Cortex of kidney (tissue), 1 donor: ENCODE measurements at places on chromosomes 1 and 21.

GRCh38 chr1:168627370-168627769 is 51.0 kb downstream of the XCL1 start:
- DNase-seq = no peak

GRCh38 chr1:228004331-228004855 is 2.4 kb upstream of the WNT3A start:
- no peak for DNase-seq

DNA sequence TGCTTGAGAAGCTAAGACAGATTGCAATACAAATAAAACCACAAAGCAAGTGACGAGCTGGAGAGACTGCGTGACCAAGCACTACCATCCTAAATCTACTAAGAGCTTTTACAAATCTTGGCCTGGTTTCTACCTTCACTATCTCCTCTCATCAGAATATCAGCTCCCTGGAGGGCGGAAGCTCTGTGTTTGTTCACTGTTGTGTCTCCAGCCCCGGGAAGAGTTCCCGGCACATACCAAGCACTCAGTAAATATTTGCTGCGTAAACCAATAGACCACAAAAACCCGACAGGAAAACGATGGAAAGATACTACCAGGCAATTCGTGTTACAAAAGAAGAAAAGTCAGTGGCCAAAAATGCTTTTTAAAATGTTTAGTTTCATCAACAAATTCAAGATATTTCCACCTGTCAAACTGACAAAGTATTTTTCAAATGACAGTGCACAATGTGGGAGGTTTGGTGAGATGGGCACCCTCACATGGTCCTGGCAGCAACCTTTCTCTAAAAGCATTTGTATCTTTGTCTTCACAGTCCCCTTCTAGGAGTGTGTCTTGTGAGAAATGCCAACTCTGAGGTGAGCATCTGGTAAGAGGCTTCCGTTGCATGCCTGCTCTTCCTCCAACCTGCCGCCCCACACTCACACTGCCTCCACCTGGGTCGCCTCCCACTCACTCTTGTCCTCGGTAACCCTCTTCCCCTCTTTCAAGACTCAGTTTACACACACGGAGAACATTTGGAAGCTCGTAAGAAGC is 34.7 kb downstream of the SLC1A7 start:
- DNase-seq = no peak

- no peak for DNase-seq
Measured at GRCh38 chr1:31985430-31985829, 28.2 kb upstream of the KHDRBS1 start.

DNA sequence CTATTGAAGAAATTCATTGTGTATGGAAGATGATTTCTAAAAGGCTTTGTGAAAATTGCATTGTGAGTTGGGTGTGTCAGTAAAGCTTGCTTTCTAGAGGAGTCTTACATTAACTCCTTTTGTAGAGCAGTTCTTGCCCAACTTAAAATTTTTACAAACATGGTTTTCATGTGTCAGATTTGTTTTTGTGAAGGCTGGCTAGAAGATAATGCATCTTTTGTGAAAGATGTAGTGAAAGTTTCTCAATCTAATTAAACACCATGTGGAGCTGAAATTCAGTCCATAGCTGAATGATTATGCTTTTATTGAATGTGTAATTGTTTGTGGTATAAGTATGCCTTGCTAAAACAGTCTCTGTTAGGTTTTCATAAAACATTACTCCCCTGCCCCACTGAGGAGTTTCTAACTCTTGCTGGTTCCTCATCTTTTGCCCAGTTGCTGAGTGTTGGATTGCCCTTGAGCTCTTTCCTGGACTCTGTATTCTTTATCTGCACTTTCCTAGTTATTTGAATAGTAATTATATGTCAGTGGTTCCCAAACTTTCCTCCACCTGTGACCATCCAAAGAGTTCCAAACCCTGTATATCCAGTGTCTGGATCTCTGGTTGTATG is 38.0 kb downstream of the KCTD3 start:
- no peak for DNase-seq

DNA sequence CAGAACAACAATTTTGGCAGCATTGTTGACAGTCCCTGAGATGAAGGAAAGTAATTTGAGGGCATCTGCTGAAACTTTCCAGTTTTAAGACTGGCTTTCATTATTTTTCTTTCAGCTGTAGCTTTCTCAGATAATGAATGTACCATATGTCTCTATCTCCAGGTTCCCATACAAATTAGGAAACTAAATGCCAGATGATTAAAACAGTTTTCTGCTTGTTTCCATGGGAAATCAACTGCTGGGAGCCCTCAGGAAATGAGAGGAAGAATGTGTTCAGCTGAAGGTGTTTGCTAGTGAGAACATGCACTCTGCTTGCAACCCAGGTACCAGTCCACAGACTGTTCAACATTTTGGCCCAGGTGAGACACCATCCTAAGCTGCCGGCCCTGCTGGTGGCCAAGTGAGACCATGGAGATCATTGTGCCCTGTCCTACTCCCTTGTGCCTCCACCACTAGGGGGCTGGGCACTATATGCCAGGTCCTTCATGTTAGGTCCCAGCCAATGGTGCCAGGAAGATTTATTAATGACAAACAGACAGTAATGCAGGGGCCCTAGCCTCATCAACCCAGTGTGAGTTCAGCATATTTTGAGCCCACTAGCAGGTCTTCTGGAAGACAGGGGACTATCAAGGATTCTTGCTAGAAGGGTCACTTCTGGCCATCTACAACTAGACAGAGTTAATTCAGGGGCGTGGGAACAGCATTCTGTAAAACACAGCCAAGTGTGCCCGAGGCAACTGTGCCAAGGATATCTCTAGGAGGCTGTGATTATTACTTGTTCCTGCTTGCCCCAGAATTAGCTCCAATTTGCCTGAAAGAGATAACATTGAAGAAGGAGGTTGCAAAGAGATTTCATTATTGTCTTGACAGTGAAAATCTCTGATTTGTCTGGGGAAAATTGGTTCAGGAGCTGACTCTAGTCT is 17.0 kb upstream of the LRRC8C start:
- DNase-seq = no peak

- DNase-seq = no peak
Measured at GRCh38 chr1:75672528-75673393, 51.7 kb upstream of the ACADM start.

- no peak for DNase-seq
Measured at GRCh38 chr21:32359719-32360260, 33.0 kb downstream of the URB1 start.

DNA sequence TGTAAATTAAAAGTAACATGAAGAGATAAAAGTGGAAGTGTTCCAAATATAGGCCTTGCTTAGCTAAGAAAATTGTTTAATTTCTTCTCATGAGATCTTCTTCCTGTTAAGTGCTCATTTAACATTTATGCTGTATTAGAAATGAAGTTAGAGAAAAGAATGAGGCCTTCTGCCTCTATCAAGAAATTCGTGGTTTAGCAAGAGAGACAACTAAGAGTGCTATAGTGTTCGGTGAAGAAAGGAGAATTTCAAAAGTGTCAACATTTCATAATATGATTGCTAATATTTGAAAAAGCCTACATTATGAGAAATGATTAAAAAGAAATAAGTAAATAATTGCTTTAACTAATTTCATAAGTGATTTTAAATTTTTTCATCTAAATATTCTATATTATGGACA is 18.8 kb upstream of the MNDA start:
- DNase-seq = no peak

GRCh38 chr21:38830671-38831525 is 25.2 kb downstream of the ETS2 start:
- no peak for DNase-seq

GRCh38 chr1:21919520-21919919 is 17.6 kb downstream of the HSPG2 start:
- no peak for DNase-seq

GRCh38 chr1:13779930-13780329 is 79.9 kb downstream of the PRDM2 start:
- no peak for DNase-seq

DNA sequence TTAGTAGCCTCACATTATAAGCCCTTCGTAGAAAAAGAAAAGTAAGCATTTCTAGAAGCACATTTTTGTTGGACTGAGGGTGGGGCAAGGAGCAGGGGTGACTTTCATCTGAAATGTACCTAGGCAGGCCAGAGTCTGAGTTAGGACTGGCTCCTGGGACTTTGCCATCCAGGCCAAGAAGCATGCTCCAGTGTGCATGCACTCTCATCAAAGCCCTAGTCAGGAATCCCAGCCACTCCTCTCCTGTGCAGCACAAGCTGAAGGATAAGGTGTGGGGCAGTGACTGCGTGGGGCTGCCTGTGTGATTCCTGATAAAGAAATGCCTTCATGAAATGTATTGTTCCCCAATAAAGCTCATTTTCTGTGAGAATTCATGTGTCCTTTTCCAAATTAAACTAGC is 88.2 kb downstream of the GFI1 start:
- no peak for DNase-seq
